ENCODE measurements at places on chromosomes 11 and 22.

- DNase-seq = no peak
Measured at GRCh38 chr11:15645201-15645600, 530.5 kb downstream of the INSC start.

GRCh38 chr22:42747701-42748513, 27.2 kb upstream of the A4GALT start:
- DNase-seq = no peak

DNA sequence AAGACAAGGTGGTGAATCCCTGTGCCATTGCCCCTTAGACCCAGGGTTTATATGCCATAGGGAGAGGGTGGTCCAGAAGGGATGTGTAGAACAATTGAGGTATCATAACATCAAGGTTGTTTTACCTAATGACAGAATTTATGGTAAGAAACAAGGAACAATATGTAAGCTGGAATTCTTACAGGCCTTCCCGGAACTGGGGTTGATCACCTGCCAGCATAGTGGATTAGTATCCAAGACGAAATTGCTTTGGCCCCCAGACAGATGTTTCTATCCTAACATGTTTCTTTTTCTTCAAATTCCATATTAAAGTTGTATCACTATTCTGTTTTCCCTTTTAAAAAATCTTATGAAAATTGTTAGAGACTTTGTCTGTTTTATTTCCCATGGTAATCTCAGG, 343.8 kb upstream of the ANO3 start:
- no peak for DNase-seq

DNA sequence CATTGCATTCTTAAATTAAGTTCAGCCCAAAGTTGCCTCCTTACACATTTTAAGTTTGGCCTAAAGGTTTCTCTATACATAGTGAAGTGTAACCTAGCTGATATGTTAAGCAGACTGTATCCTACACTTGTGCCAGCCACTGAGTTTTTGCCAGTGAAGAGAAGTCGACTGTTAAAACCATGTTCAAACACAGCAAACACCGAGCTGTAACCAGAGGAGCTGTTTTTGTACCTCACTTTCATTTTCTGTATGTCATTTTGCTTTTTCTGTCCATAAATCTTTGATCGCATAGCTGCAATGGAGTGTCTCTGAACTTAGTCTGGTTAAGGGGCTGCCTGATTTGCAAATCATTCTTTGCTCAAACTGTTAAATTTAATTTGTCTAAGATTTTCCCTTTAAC, 403.7 kb downstream of the LUZP2 start:
- DNase-seq = no peak

DNA sequence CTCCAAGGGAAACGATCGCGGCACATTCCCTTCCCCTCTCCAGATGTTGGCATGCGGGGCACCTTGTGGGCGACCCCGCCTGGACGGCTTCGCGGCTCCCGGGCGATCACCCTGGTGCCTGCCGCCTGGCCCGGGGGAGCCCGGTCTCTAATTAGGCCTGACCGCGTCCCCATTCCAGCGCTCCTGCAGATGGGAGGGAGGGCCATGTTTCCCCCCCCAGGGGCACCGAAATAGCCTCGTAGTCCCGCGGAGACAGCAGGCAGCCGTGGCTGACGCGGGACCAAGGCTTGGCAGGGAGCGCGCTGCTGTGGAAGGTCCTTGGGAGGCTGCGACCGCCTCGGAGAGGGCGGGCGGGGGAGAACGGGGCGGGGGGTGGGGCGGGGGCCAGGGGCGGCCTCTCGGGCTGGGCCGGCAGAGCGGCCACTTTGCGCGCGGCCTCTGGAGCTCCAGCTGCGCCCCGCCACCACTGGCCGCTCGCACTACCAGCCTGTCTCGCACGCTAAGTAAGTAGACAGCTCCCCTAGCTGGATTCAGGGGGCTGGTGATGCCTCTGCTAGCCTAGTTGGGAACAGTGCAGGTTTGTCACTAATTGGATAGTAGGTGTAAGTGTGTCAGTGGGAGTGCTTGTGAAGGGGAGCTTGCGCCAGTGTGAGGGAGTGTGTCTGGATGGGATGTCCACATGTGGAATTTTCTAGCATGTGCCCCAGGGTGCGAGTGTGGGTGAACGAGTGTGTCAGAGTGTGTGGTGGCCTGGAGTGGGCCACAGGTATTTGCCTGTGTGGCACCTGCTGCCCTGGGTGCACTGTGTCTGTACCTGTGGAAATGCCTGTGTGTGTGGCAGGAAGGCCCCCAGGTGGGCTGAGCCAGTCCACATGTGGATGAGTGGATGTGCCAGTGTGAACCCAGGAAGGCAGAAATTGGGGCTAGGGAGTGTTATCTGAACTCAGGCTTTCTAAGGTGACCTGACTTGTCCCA, at the start of gene INSC:
INSC (plus strand) TSS at position 423 of the 975 bp plus-strand sequence. CDS start 34,252 bp downstream, outside the sequence.
- DNase-seq = no peak

DNA sequence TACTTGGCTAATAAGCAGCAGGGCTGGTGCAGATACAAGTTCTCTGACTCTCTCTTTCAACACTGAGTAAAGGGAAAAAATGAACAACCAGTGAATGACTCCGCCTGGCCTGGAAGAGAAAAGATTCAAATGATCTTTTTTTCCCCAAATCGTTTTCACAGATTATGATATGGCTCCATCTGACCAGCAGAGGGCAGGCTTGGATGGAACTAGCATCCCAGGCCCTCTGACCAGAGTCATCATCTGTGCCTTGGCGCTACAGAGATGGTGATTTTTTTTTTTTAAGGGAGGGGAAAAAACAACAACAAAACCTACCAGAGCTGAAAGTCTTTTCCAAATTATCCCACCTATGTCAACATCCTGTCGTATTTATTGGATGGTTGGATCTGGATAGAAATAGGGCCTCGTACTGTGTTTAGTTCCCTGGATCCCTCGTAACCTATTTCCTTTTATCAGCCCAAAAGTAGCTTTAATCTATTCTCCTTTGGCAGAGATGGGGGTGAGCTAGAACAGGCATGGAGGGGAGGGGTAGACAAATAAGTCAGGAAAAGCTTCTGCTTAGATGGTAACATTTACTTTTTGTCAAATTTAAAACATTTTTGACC, 69.7 kb downstream of the PRSS23 start:
- peak; percentile 62 for DNase-seq

GRCh38 chr11:73019996-73020395, 122.1 kb downstream of the FCHSD2 start:
- DNase-seq = no peak

DNA sequence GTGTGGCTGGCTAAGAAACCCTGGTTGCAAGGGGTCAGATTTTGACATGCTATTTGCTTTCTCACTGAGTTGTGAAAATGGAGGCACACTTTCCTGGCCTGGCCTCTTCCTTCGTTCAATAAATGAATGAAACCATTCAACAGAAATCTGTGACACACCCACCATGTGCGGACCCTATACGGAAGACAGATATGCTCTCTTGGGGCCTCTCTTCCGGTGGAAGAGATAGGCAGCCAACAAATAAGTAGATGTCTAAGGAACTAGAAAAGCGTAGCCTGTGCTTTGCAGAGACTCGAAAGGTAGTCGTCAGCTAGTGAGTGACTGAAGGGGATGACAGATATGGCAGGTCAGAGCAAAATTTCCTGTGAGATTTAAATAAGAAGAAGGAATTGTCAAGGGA, 5.3 kb downstream of the KCNQ1OT1 start:
- DNase-seq = no peak

- DNase-seq = no peak
Measured at GRCh38 chr11:11010624-11011127, 152.8 kb upstream of the ZBED5 start.

GRCh38 chr11:115745610-115746512, 241.6 kb upstream of the CADM1 start:
- DNase-seq = no peak

DNA sequence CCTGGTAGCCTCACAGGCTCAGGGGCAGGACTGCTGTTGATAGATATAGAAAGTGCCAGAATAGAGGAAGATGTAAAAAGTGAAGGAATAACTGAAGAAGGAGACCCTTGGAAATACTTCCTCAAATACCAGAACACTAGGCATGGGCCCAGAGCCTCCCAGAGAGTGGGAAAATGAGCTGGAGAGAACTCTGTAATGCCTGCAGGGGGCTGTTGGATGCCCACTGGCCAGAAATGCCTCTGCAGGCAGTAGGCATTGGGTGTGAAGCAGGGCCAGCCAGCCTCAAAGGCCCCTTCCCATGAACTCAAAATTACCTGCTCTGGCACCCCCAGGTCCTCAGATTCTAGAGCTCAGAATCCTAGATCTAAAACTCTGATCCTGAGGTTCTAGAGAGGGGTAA, 15.1 kb downstream of the P2RY2 start:
- no peak for DNase-seq

DNA sequence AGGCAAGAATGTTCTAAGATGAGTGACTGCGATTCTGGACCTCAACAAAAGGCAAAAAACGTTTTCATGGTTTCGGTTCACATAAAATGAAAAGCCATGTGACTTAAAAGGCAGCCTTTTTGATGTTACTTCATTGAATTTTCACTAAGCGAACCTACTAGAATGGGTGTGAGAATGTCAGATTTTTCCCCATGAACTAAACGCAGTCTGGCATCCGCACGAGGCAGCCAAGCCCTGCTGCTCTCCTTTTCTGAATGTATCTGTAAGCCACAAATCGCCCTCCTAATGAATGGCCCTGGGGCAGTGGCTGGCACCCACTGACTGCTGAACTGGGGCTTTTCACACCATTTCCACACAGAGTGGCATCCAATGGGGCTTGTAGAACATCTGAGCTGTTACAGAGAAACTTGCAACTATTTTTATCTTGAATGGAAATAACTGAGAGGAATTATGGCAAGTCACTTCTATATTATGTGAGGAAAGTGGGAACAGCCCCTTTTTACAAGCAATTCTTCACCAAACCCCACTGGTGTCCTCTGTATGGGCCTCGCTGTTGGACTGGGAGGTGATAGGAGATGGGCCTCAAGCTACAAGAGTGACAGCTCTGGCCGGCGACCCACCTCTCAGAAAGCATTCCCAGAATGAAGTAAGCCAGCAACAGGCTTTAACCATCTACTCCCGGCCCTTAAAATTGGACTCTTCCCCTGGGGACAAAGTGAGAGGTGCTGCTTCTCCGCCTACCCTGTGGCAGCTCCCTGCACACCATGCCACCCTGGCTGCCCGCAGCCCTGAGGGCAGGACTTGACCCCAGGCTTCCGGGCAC, 29.4 kb downstream of the PPP2R1B start:
- no peak for DNase-seq

GRCh38 chr22:45631140-45631840, 40.3 kb upstream of the ATXN10 start:
- no peak for DNase-seq

DNA sequence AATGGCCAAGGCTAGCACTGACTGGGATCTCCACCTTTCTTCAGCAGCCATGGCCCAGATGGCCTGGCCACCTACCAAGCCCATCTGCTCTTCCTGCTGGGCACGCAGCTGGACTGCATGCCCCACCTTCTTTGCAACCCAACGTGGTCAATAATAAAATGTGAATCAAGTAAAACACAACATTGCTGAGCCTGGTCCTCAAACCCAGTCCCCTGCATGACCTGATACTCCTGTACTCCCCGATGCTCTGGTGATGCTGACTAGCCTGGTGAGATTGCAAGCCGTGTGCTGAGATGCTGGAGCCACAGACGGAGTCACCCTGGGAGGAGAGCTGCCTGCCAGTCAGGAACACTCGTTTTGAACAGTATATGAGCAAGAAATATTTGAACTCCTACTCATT, 34.0 kb downstream of the PARVG start:
- no peak for DNase-seq

GRCh38 chr22:30238136-30238535, 8.4 kb downstream of the LIF start:
- DNase-seq = no peak

DNA sequence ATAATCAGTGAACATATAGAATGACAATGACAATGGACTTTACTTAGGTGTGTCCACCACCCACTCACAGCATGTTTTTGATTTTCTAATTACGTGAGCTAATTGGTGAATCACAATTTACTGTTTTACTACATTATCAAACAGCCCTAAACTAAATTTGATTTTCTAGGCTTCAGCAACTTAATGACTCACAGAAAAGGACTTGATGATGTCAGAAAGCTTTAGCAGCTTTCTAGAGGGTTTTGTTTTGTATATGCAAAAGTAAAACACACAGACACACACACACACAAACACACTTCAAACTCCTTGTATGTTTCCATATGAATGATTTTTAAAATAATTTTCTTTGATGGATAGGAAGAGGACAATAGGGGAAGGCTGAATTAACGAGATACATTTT, 878.6 kb upstream of the CCDC90B start:
- no peak for DNase-seq

- no peak for DNase-seq
Measured at GRCh38 chr11:100759856-100760255, 72.8 kb downstream of the ARHGAP42 start.

DNA sequence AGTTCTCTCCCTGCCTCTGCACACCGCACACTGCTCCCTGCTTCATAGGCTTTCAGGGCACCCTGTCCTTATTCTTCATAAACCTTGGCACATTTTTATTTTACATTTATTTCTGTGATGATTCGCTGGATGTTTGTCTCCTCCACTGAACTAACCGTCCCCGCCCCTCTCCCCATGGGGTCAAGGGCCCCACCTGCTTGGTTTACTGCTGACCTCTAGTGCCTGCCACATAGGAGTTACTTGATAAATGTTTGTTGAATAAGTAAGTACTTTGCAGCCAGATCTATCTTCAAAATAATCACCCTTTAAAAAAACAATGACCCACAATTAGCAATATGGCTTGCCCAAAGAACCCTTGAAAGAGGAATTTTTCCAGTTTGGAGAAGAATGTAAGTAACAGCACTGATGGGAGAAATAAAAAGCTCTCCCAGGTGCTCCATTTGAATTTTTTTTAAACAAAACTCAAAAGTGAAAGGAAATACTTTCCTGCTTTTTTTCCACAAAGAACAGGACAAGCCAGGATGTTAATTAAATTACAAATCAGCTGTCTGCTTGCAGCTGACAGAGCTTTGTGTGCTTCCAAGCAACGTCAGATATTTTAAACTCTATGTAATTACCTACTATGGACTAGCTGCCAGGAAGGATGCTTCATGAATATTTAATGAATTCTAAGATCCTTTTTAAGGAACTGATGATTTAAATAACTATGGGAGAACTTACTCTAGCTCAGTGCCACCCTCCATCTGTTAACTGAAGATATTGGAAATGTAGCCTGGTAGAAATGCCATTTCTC, 1083.6 kb downstream of the DLG2 start:
- DNase-seq = no peak

- DNase-seq = no peak
Measured at GRCh38 chr11:88179141-88179540, 3.9 kb upstream of the RAB38 start.

GRCh38 chr22:50581950-50582492, 628 bp downstream of the CHKB start:
- DNase-seq = no peak

- DNase-seq = no peak
Measured at GRCh38 chr22:32354360-32355351, 3.0 kb upstream of the RFPL3 start.

GRCh38 chr11:68081691-68082090, 39.5 kb downstream of the CHKA start:
- no peak for DNase-seq

All from liver (tissue), 10 donors.